ENCODE measurements at places on chromosomes 1 and 21.

DNA sequence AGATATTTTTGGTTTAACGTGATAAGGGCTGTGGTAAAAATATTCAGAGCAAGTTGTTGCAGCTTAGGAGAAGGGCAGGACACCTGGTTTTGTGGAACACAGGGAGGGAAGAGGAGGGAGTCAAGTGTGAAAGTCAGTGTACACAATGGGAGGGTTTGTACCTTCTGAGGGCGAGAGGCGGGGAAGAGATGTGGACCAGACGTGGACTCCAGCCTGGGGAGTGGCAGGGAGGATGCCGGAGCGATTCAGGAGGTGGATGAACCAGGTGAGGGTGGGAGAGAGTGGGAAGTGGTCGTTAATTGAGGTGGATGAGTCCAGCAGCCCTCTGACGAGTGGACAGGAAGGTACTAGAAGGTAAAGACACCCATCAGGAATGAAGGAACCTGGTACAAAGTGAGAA is 52.2 kb upstream of the IRF2BP2 start:
- no peak for DNase-seq

DNA sequence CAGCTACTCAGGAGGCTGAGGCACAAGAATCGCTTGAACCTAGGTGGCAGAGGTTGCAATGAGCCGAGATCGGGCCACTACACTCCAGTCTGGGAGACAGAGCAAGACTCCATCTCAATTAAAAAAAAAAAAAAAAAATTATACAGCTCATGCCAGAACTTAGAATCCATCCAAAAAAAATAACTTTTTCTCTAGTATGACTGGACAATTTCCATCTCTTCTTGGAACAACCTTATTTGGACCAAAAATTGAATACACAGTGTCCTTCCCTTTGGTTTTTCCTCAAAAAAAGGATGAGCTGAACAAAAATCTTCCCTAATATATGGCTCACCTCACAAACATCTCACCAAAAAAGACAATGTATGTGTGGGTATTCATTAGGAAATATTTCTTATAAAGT is 73.7 kb downstream of the TOR3A start:
- no peak for DNase-seq

- no peak for DNase-seq
Observed at GRCh38 chr1:240610636-240611035, 1.3 kb downstream of the GREM2 start.

DNA sequence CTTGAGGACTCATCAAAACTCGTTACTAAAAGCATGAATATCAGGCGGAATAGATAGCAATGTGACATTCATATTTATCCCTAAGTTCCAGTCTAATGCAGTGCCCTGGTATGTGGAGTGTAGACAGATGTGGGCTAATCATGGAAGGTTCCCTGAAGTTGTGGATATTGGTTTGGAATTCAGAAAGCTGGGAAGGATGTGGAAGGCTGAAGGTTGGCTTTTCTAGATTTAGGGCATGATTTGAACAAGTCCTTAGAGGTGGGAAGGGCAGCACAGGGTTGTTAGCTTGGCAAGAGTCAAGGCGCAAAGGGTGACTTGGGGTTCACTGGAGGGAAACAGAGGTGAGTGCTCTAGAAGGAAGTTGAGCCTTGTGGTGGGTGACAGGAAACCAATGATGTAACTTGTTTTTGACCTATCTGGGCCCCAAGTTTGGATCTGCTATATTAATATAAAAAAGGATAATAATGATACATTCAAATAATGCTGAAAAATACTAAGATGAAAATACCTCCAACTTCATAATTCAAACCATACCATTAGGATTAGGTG is 21.9 kb downstream of the LGALS8 start:
- no peak for DNase-seq

DNA sequence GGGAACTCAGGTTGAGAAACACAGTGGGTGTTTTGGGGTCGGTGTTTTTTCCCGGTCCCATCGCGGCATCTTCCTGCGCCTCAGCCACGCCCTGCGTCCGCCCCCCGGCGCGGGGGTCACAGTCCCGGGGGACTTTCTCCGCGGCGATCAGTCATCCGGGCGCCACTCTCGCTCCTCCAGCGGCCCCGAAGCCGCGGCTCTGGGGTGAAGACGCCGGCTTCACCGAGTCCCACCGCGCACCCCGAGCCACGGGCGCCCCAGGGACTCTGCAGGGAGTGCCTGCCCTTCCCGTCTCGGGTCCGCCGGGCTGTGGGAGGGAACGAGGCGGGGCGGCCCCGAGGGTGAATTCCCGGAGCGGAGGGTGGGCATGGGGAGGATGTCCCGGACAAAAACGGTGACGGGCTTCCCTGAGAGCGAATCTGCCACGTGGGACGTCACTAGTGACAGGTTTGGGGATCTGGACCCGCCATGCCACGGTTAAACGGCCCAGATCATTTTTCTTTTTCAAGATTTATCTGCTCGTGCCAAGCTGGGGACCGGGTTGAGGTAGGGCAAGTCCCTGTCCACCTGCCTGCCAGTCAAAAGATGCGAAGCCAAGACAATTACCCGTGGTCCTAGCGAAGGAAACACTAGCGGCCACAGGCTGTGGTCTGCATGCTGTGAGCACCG is 717 bp upstream of the BATF3 start:
- peak; percentile 32 for DNase-seq

- no peak for DNase-seq
Observed at GRCh38 chr1:114353262-114353661, 157.7 kb downstream of the TRIM33 start.

- DNase-seq: peak; percentile 87
Observed at GRCh38 chr1:61318319-61319125, 236.2 kb downstream of the NFIA start.

DNA sequence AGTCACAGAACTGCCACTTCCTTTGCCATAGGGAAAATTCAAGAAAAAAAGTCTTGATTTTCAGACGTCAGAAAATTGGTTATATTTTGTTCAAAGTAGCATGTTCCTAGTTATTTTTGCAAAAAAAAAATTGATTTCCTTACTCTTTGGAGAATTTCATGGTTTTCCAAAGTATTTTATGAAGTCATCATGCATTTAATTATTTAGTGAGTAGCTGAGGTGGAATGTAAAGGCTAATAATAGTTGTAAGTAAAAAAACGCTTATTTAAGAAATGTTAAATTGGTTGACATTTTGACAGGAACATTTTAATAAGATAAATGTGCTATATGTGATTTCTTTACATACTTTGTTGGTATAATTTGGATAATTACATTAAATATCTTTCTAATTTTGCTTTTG is 20.8 kb downstream of the TSEN15 start:
- no peak for DNase-seq

DNA sequence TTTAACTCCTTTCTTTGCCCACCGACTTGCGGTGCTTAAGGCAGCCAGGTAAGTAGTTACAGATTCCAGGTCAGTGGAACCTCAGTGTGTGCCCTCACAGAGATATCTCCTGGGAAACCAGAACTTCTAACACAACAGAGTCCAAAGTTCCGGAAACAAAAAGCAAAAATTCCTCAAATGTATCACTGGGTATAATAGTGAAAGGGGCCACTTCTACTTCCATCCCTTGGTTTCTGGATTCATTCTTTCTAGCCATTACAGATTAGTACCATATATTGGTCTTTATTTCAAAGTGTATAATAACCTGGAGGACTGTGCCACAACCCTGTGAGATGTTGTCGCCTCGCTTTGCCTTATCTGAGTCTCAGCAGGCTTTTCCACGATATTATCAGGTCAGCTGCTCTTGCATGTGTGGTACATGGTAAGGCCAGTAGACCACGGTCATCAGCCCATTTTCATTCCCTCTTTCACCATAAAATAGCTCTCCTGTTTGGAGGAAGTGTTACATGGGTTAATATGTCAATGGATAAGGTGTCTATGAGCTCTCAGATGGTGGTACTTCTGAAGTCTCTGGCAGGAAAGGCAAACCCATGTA is 14.9 kb upstream of the VASH2 start:
- DNase-seq: no peak

DNA sequence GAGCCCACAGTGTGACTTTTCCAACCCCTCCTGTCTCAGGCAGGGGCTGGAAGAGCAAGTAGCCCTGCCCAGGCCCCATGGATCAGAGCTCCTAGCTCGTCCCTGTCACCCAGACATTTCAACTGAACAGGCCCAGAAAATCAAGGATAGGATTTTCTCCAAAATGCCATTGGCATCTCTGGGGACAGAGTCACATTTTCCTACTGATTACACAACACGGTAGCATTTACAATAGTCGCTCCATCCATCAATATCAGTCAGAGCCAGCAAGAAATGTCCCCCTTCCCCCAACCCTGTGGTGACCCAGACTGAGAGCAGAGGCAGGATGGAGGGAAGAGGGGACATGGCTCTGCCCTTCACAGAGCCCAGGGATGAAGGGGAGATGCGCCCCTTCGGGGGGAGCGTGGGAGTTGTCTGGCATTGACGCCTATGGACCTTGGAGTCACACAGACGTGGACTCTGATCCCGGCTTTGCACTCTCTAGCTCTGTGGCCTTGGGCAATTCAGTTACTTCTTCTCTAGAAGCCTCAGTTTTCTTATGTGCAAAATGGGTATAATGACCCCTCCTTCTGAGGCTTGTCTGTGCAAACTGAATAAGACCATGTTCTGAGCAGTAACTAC is 275.6 kb downstream of the FOXD2 start:
- no peak for DNase-seq

- DNase-seq: no peak
Observed at GRCh38 chr1:23083714-23084480, 64.6 kb downstream of the KDM1A start.

DNA sequence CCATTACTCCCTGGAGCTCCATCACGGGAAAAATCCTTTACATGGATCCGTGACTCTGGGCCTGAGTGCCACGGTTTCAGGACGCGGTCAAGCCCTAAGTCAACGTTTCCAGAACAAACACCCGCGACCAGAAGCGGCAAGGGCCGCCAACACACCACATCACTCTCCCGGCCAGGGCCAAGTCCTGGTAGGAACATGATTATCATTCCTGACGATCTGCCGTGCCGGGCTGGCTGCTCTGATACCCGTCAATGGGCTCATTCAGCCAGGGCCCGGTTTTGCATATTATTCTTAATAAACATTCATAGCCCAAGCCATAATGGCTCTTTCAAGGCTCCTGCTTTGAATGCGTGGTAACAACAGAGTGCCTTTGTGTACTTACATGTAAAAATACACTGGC is 44.6 kb upstream of the SIM2 start:
- DNase-seq: no peak

GRCh38 chr1:145997718-145998023 is 1.3 kb upstream of the TXNIP start:
- DNase-seq: no peak

DNA sequence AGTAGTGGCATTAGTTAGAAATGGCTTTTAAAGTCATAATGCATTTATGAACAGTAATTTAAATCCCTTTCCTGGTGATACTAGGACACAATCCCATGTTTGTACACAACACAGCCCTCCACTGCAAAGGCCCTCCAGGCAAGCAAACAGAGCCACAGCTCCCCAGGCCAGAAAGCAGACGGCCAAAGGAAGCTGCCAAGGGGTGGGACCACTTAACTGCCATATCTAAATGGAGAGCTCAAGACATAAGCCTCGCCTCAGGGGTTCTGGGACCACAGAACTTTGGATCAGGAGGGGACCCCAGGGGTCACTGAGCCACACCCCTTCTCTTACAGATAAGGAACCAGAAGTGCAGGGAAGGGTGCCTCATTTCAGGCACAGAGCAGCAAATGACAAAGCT is 189.7 kb downstream of the KCNH1 start:
- no peak for DNase-seq

GRCh38 chr1:9196129-9197040 is 38.2 kb upstream of the H6PD start:
- DNase-seq: peak; percentile 38

DNA sequence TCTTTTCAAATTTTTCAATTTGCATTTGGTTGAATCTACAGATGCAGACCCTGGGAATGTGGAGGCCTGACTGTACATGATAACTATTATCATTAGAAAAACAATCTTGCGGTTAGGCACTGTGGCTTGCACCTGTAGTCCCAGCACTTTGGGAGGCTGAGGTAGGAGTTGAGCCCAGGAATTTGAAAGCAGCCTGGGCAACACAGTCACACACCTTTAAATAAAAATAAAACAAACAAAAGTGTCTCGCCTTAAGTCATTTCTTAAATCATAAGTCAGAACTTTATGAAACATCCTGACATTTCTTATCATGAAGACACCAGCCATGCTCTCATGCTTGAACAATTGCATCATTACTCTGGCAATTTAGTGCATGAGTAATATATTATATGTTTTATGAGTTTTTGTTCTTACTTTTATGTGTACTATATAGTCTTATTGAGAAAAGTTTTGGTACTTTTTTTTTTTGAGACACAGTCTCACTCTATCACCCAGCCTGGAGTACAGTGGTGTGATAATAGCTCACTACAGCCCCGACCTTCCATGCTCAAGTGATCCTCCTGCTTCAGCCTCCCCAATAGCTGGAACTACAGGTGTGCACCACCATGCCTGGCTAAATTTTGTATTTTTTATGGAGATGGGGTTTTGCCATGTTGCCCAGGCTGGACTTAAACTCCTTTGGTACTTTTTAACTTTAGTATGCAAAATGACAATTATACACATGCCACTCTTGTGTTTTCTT is 7.8 kb downstream of the TBX19 start:
- no peak for DNase-seq

DNA sequence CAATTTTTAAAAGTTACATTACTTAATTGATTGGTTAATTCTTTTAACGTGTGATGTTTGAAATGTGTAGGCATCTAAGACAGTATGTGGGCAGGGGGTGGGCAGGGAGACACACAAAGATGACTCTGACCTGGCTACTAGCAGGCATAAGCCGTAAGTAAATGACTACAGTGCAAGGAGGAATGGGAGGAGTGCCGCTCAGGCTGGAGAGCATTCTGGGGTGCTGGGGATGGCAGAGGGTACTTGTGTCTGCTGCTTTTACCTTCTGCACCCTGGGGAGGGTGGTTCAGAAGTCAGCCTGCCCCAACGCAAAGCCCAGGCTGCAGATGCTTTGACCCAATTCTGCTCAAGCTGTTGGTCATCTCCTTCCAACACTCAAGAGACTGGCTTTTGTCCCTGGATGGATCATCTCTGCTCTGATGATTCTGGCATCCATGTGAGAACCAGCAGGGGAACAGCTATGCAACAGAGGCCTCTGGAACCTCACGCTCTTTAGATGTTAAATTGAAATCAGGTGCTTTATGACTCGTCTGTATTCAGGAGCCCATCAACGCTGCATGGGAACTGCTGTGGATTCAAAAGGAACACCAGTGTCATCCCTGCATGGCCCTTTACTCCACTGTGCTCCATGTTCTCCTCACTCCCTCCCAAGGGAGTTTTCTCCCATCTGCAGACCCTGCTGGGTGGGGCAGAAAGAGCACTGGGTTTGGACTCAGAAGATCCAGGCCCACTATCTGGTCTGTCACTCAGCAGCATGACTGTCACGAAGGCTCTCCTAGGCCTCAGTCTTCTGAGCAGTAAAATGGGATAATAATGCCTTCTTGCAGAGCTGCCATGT is 78.8 kb downstream of the FAM78B start:
- no peak for DNase-seq

DNA sequence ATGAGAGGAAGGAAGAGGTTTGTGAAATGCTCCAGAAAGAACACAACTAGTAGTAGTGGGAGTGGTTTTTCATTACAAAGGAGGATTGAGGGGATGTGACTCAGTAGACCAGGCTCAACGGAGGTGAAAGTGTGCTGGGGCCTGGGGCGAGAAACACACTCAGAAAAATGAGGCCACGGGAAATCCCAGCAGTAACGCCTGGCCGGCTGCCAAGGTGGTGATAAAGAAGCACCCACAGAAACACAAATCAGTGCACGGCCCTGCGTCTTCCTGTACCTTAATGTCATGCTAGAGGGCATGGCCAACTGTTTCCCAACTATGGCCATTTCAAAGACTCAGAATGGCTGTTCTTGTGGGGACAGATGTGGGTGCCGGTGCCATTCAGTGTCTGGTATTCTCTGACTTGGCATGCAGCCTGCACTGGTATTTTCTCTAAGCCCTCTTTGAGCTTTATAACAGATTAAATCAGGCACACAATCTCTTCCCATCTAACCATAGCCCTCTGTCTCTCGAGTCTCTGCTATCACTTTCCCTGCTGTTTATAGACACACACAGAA is 38.2 kb downstream of the URB2 start:
- peak; percentile 45 for DNase-seq
